ENCODE measurements at places on chromosomes 1 and 21. TPM values are rescaled to one million over a fixed set of nuclear protein-coding genes. Genes with fewer than 3 reads are reported as not detected.

DNA sequence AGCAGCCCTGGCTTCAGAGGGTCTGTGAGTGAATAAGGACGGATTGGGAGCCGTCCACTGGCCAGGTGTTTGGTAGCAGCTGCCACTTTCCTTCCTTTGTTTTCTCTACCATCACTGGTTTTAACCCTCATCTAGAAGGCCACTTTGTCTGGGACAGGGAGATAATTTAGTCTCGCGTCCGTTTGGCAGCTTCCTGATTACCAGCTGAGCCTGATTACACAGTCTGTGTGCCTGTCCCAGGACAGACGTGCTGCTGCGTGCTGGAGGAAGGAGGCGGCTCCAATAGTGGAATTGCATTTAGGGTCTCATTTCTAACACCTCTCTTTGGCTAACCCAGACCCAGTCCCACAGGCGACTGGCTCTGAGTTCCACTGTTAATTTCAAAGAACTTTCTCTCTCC lies 24.6 kb upstream of the CASQ2 start:
- DNase-seq: no peak

GRCh38 chr1:195569934-195570333 lies 1038.3 kb downstream of the KCNT2 start:
- no peak for DNase-seq

DNA sequence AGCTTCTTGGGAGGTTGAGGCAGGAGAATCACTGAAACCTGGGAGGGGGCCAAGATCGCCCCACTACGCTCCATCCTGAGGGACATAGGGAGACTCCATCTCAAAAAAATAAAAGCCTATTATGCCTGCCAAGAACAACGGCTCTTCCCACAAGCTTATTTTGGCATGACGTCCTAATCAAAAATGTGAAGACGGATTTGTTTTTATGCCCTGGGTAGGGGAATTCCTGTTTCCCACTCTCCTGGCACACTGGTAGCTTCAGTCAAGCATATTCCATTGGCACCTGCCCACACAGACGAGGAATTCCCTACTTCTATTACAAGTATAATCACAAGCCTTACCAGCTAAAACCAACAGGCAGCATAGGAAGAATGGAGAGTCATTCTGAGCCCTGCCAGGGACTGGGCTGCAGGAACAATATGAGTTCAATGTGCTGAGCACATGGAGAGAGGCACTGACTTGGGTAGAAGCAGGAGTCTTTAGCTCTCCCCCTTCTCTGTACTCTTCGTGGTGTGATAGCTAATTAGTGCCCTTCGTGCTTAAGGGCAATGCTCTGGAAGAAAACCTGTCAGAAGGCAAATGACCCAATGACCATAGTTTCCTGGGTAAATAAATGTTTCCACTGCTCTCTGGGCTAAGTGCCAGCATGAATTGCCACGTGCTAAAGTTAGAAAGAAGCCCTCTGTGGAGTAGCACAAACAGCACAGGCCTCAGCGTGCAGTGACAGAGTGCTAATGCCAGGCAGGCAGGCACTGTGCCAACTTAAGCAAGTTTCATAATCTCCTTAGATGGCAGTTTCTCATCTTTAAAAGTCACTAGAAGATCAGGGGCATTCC lies 16.8 kb downstream of the TNFSF4 start:
- DNase-seq: peak; percentile 51

DNA sequence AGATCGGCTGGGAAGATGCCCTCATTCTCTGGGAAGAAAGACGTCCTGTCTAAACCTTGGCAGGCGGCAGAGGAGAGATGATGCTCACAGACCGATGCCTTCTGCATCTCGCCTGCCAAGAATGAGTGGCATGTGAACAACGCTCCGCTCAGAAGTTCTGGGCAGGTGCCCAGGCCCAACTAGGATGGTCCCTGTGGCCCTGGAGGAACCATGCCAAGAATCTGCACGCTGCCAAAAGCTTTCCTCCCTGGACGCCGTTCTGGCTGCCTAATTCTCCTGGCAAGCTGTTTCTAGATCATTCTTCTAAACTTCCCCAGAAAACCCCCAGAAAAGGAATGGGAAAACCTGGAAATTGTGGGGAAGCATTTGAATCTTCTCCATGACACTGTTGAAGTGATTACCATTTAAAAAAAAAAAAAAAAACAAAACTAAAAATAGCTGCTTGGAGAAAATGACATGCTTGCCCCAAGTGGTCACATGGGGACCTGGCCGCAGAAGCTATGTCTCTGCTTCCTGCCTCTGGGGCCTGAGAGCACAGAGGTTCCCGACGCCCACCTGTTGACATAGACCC lies 440.9 kb downstream of the PRDM2 start:
- no peak for DNase-seq

Gene ETV3L
- 0.07 TPM for polyA plus RNA-seq

DNA sequence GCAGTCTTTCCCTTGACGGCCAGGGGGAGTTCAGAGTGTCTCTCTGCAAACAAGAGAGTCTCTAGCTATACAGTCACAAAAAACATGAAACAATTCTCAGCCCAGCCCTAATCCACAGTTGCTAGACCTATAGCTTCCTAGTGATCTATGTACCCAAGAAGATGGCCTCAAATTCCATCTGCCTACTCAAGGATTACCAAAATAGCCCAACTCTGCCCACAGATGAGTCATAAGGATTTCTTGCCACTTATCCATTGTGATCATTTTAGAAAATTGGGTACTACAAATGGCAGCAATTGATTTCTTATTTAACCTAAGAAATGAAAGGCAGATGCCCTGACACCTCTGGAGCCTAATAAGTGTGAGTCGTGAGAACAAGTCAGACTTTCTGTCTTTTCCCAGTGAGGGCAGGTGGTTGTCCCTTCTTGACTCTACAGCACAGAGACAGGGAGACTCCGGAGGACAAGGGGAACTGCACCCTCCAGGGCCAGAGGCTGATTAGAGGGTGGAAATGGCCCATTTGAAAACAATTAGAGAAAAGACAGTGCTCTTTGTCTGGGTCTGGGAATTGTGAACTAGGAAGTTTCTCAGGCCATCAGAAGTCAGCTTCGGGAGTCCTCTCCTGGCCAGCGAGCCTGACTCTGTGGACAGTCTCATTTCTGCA lies 65.4 kb downstream of the ABCA4 start:
- DNase-seq: no peak

DNA sequence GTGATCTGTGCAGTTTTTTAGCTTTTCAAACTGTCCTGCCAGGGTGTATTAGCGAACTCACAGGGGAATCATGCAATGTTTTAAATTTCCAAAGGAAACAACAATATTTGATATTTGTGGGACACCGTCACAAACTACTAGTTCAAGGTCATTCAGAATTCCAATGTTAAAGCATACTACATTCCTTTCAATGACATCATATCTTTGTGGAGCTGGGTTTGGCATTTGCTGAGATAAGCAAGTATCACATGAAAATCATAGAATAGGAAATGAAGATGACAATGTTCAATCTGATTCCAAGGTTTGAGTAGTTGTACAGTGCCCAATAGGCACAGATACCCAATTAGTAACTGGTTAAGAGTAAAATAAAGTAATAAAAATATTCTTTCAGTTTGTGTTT lies 35.6 kb downstream of the NUF2 start:
- no peak for DNase-seq

DNA sequence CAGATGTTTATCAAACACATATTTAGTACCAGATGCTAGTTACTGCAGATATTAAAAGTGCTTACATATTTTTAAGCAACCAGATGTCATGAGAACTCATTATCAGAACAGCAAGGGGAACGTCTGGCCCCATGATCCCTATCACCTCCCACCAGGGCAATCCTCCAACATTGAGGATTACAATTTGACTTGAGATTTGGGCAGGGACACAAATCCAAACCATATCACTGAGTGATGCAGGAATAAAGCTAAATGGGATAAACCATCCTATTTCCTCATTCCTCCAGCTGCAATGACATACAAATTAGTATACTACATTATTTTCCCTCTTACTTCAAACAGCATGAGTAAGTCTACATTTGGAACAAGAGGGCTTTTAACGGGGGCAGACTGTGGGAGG lies 3.1 kb upstream of the KCNK2 start:
- no peak for DNase-seq

DNA sequence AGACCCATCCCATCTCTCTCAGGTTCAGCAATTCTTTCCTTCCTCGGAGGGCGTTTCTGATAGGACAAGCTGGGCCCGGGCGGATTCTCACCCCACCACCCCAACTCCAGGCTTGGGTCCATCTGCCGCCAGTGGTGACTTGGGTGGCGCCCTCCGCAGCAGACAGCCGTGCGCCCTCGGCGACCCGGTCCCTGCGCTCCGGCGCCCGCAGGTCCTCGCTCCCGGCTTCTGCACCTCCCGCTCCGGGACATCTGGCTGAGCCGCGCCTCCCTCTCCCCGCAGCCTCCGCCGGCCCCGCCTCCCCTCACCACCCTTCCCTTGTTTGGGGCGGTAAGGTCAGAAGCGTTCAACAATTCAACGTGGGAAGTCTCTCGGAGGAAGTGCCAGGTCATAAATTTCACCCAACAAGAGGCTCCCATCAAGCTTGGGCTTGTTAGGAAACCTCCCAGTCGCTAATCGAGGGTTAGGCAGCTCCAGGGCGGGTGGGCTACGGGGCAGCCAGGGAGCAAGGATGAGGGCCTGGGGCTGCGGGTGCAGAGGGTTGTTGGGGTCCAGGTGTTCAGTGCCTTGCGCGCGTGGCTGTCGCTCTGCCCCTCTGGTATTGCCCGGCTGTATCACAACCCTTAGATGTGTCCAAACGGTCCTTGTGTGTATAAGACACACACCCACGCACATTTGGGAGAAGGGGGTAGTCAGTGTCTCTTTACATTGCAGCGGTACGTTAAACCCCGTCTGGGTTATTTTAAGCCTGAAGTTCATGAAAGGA lies 39.8 kb downstream of the OLIG1 start:
- DNase-seq: peak; percentile 16

GRCh38 chr21:35370071-35370470 lies 321.0 kb upstream of the RUNX1 start:
- no peak for DNase-seq

DNA sequence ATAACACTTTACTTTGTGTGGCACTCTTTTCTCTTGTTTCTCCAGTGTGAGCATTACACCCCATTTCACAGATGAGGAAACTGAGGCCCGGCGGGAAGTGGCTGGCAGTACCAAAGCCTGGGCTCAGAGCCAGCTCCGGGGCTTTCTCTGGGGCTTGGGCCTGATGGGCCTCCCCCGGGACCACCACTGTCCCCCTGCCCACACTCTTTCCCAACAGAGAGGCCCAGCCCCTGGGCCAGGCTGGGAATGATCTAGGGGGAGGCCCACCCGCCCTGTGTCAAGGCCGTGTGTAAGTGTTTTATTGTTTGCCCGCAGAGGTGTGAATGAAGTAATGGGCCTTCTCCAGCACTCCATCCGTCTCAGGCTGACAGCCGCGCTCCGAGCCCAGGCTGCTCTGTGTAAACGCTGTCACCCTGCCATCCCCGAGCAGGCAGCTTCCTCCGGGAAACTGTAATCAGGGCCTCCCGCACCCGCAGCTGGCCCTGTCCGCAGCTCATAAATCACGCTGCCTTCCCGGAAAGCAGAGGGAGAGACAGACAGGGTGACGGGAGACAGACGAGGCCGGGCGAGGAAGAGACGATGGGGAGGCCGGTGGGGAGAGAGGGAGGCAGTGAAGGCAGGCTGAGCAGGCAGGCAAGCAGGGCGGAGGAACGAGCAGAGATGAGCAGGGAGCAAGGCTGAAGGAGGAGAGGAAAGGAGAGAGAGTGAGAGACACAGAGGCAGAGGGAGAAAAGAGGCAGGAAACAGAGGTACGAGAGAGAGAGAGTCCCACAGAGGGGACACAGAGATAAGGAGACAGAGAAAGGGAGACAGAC lies 109.7 kb upstream of the ZBTB40 start:
- DNase-seq: no peak

GRCh38 chr1:216425577-216425976 lies 2.3 kb upstream of the USH2A start:
- DNase-seq: no peak

GRCh38 chr21:15809065-15809464 lies 79.3 kb downstream of the USP25 start:
- no peak for DNase-seq

GRCh38 chr1:95655321-95656020 lies 421.5 kb downstream of the RWDD3 start:
- DNase-seq: no peak

- no peak for DNase-seq
These were observed 18.1 kb downstream of the B3GALT5 start for GRCh38 chr21:39630827-39631226.

Gene OPN3
- 44.3 TPM for polyA plus RNA-seq

Gene KCNT2
- 8.0 TPM for polyA plus RNA-seq

- no peak for DNase-seq
These were observed 291.9 kb upstream of the AJAP1 start for GRCh38 chr1:4362314-4363044.

- DNase-seq: no peak
These were observed 42.4 kb downstream of the SKI start for GRCh38 chr1:2270260-2271100.

Gene GJA9
- 0.30 TPM for polyA plus RNA-seq

GRCh38 chr1:207752456-207752998 lies 673 bp downstream of the CD46 start:
- DNase-seq: no peak

Gene OPRD1
- 0.33 TPM for polyA plus RNA-seq

GRCh38 chr1:164702216-164702615 lies 143.2 kb downstream of the PBX1 start:
- no peak for DNase-seq

- no peak for DNase-seq
These were observed 3.6 kb downstream of the PRDM16 start for GRCh38 chr1:3072391-3073185.

DNA sequence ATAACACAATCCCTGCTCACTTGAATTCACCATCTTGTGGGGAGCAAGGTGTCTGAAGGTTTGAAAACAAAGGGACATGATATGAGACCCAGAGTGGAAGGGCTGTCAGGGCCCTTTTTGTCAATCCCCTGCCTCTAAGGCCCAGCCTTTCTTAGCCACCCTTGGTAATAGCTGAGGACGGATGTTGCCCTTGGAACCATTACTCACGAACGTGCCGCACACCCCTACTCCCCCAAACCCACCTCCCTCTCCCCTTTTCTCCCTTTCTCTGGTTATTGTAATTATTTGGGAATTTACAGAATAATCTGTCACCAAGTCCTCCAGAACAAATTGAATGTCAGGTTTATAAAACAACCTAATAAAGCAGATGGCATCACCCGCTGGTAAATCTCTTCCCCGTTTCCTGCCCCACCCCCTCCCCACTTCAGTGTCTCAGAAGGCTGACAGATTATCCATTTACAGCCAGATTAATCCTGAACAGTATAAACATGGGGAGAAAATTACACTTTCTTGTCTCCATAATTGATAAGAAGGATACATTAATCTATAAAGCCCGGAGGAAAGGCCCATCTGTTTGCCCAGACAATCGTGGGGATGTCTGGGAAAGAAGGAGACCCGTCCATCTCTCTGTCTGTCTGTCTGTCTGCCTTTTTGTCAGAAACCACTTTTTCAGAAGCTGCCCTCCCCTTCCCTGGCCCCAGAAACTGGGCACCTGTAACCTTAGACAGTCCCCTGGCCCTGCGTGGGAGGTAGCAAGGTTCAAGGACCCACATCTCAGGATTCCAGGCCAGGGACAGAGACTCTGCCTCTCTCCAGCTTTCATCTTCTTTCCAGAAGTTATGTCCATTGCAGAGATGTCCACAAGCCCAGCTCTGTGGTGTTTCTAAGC lies 60.6 kb upstream of the CD34 start:
- DNase-seq: no peak

Gene IL20
- polyA plus RNA-seq: not detected

Measured in left renal pelvis (tissue), 4 donors.